ENCODE measurements at places on chromosomes 4 and X.

DNA sequence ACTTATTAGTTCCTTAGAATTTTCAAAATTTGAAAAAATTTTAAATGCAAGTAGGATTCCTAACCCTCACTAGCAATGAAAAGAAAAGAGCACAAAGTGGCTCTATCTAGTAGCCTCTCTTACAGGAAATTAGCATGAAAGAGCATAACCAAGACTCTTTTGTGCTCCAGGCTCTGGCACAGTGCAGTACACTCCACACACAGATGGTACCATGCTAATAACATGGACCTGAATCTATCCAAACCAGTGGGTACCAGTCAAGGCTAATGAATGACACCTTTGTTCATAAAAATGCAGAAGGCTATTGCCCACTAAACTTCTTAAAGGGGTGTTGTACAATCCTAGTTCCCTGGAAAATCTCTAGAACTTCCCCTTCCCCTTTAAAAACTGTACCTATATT, 119.0 kb downstream of the MANBA start:
- DNase-seq, result no peak

DNA sequence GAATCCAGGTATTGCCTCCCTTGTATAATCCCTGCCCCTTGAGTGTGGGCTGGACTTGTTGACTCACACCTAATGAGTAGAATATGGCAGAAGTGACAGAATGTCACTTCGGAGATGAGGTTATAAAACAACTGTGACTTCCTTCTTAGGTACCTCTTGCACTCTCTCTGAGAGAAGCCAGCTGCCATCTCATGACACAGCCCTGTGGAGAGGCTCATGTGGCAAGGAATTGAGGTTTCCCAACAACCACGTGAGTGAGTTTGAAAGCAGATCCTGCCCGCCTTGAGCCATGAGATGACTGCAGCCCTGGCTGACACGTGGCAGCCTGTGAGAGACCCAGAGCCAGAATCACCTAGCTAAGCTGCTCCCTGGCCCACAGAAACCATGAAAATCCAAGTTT, 13.5 kb downstream of the ASB11 start:
- no peak for DNase-seq

- no peak for DNase-seq
Measured at GRCh38 chrX:40543661-40544328, 37.0 kb upstream of the ATP6AP2 start.

- DNase-seq, result no peak
Measured at GRCh38 chr4:41148931-41149330, 65.4 kb downstream of the APBB2 start.

DNA sequence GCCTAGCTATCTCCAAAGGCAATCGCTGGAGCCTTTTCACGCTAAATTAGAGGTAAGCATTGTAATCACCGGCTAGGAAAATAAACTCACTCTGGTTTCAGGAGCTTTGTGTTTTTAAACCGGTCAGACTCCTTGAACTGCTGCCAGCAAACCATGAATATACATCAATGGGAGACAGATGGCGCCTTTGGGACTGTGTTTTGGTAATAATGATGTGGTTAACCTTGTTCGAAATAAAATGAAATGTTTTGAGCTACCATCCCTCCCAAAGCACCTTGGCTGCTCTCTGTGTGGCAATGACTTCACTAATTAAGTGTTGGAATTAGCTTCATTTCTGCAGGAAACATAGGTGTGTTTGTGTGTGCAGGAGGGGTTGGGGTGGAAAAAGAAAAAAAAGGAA, 65.3 kb downstream of the CLNK start:
- DNase-seq, result no peak

GRCh38 chrX:353566-354535, 32.9 kb downstream of the PPP2R3B start:
- DNase-seq, result no peak

- DNase-seq, result no peak
Measured at GRCh38 chr4:182848685-182849084, 68.5 kb downstream of the DCTD start.

GRCh38 chr4:79295086-79295485, 30.8 kb downstream of the NAA11 start:
- no peak for DNase-seq

GRCh38 chrX:74804574-74804973, 120.7 kb downstream of the NEXMIF start:
- no peak for DNase-seq

DNA sequence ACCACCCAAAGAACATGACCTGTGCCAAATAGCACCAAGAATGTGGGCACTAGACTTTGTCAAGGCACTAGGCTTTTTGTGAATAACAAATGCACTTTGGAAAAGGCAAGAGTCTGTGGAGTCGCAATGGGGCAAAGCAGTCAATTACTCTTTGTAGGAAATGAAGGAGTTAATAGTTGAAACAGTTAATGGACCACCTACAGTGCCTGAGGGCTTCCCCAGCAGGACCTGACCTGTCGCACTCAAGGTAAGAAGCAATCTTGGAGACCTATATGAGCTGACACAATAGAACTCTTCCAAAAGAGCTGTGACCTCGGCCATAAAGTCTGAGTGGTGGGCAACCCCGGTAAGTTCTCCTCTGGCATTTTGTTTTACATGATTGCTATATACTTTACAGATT, 49.2 kb upstream of the CAPN6 start:
- DNase-seq, result no peak

- no peak for DNase-seq
Measured at GRCh38 chr4:6209921-6210320, 9.6 kb upstream of the JAKMIP1 start.

DNA sequence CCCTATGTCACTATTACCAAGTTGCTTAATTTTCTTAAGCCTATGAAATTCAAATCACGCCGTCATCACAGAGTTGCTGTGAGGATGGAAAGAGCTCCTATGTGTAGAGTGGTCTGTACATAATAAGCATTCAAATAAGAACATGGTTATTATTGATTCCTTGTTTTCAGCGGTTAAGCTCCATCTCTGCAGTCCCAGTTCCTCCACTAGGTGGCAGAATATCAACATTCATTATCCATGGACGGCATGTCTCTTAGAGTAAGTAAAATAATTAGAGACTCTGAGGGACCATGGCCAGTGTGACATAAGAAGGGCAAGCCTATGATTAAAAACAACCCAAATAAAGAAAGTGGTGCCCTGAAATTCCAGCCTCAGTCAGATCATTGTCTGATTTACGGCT, 132.5 kb upstream of the NHS start:
- DNase-seq, result no peak

DNA sequence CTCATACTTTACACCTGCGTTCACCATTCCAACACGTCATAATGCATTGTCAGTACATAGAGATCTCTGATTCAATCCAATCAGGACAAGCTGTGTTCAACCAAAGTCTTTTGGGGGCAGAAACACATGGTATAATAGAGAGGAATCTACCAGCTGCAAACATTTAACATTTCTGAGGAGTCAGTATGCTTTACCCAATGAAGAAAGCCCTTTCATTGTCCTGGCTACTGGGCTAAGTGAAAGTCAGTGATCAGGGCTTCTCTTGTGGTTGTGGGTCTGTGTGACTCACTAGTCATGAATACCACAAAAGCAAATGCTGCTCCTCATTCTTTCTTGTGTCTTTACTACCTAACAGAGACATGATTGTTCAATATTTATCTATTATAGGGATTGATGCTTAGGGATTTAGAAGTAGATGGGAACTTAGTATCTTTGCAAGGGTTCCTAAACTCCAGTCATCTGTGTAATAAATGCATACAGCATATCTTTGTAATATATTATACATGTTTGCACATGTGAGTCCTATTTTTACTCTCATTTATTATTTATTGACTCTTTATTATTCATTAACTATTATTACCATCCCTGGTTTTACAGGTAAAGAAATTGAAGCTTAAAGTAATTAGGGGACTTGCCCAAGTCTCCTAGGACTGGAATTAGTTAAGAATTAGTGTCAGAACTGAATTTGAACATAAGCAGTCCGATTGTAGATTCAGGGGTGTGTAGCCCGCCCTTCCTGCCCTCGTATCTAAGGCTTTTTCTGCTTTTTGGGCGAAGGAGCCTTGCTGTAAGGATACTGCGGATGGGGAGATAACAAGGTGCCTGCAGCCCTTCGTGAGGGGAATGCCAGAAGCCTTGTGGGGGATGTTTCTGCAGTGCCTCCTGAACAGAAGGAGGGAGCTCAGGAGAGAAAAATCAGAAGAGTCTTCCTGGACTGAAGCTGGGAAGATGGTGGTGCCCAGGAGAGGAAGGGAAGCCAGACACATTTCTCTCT, 353.1 kb upstream of the BOD1L1 start:
- DNase-seq, result no peak

DNA sequence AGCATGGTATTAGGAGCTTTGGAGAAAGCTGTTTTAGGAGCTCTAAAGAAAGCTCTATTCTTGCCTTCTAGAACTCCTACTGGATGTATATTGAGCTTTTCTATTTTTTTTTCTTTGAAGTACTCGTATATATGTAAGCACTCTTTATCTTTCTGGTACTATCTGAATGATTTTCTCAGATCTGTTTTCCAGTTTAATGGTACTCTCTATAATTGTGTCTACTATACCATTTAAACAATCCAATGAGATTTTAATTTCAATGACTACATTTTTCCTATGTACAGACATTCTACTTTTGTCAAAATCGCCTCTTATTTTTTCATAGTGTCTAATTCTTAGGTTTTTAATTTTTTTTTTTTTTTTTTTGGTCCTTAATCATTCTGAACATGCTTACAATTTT, 328.1 kb downstream of the DCTD start:
- no peak for DNase-seq

DNA sequence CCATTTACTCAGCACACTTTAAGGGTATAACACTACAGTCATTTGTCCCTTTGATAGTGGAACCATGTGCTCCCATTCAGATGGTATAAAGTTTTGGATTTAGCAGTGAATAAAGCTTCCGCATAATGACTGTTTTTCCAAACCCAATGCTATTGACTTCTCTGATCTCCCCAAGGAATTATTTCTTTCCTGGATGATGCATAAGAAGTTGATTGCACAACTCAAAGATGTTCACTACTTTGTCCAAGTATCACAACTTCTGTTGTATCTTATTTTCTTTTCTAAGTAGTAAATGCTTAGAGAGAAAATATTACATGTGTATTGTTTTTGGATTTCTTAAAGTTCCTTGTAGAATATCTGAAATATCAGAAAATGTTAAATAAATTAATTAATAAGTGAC, 300.2 kb downstream of the GPM6A start:
- no peak for DNase-seq

DNA sequence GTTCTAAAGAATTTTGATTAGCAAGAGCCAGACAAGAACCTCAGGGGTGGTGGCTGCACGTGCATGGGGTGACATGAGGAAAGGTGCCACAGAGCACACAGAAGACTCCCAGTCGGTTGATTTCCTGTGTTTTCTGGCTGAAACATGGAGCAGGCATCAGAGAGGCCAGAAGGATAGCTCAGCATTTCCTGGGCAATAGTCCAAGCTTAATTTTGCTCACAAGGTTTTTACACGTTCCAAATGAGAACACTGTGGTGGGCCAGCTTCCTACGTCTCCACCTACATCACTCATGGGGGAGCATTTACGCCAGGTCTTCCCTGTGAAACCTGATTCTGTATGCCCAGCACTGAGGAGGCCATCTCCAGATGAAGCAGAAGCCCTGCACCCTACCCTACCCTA, 212.5 kb upstream of the CLNK start:
- DNase-seq, result no peak

- no peak for DNase-seq
Measured at GRCh38 chrX:41337140-41337539, 3.2 kb downstream of the DDX3X start.

GRCh38 chr4:150322646-150323045, 244.4 kb downstream of the DCLK2 start:
- no peak for DNase-seq

DNA sequence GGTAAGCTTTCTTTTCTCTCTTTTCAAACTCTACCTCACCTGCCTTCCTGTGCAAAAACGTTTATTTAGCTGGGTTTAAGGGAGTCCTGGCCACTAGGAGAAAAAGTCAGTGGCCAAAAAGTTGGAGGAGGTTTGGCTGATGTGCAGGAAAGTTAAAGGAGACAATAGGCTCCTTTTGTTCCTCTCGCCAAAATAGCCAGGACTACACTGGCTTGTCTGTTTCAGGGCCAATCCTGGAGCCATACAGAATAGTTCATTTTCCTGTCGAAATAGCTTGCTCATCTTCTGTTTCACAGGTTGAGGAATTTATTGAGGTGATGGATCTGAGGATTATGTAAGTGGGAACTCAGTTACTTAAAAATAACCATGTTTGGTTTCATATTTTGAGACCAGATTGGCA, 423 bp downstream of the HEPH start:
- no peak for DNase-seq

DNA sequence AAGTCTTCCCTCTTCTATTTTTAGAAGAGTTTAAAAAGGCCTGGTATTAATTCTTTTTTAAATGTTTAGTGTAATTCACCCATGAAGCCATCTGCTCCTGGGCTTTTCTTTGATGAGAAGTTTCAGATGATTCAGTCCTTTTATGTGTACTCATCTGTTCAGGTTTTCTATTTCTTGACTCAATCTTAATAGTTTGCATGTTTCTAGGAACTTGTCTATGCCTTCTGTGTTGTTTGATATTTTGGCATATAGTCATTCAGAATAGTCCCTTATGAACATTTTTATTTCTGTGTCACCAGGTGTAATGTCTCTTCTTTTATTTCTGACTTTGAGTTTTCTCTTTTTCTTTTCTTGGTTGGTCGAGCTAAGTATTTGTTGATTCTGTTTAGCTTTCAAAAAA, 20.2 kb upstream of the IL2 start:
- no peak for DNase-seq

DNA sequence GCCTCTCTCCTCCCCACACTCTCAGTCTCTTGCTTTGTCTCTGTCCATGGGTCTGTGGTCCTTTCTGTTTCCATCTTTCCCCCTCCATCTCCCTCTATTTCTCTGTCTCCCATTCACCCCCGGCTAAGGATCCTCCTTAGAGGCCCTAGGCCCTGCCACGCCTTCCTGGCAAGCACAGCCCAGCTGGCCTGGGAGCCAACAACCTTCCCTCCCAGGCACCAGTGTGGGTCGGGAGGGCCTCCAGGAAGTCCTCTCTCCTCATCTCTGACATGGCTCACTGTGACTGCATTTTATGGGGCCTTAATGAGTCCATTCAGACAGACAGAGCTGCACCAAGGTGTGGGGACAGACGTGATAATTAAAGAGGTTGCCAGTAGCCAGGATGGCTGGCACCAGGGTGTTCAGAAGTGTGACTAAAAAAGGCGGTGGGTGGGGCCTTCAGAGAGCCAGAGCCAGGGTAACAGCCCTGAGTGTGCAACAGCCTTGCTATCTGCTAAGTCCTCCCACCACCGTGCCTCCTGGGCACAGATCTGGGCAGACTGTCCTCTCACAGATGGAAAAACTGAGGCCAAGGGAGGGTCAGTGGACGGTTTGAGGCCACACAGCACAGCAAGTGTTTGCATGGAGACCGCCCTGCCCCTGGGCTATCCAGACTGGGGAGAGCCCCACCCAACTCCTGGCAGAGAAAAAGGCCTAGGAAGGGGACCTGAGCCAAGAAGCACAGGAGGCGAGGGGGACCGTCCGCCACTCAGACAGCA, 31.5 kb downstream of the BLOC1S4 start:
- DNase-seq, result no peak

- peak; percentile 2 for DNase-seq
Measured at GRCh38 chr4:138348055-138348454, 105.9 kb upstream of the SLC7A11 start.

- no peak for DNase-seq
Measured at GRCh38 chr4:36402008-36402758, 120.8 kb downstream of the DTHD1 start.

- DNase-seq, result no peak
Measured at GRCh38 chr4:139589336-139590018, 33.5 kb upstream of the SETD7 start.

Measured in SW 1271 (cell line).